ENCODE measurements at places on chromosomes 4 and X. TPM values are rescaled to one million over a fixed set of nuclear protein-coding genes. Genes with fewer than 3 reads are reported as not detected.
A peak's percentile ranks its signal among the peaks of the same experiment; 100 is the strongest.

GRCh38 chr4:2378401-2378800 is 40.0 kb downstream of the ZFYVE28 start:
- H3K4me1 ChIP-seq = no peaks in the 10 kb centered on the region
- no peak overlapping the region for H3K4me3 ChIP-seq
- peaks cover 8% of the 10 kb centered on the region for H3K36me3 ChIP-seq
- no peak overlapping the region for H3K27ac ChIP-seq
- peaks cover 60% of the 10 kb centered on the region for H3K27me3 ChIP-seq
- no peak for DNase-seq

DNA sequence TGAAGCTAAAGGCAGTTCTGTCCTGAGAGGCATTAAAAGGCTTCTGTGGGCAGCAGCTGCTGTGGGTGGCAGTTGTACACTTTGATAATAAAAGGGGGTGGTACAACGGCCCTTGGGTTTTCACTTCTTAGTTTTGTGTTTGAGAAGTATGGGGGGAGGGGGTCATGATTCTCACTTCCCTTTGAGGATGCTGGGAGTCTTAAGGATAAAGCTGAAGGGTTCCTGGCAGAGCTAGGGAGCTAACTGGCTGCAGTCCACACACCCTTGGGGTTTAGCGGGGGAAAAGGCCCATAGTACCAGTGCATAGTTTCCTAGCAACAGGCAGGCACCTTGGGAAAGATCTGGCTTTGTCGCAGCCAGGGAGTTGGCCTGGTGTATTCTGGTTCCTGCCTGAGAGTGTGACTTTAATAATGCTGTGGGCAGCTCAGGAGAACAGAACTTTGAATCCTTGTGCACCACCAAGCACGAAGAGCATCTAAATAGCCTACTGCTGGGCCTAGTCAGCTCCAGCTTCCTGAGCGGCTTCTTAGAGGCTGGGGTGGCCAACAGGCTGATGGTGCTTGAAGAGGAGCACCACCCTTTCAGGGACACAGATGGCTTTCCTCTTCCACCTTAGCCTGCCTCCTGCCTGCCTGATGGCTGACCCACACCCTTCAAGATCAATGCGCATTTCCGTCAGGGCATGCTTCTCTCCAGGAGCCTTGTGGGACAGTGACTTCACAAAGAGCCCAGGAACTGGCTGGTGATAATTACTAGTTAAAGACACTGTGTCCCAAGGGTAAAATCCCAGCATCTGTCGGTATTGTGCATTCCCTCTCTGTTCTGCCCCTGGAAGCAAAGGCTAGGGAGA is 12.5 kb downstream of the ZBTB33 start:
- no peak overlapping the region for H3K27ac ChIP-seq
- no peak for DNase-seq
- H3K4me1 ChIP-seq = no peaks in the 10 kb centered on the region
- H3K36me3 ChIP-seq = no peaks in the 10 kb centered on the region
- no peak overlapping the region for H3K4me3 ChIP-seq
- H3K27me3 ChIP-seq = no peaks in the 10 kb centered on the region

Gene C4orf51
- total RNA-seq = not detected

Gene GRK4
- 11.7 TPM for total RNA-seq

GRCh38 chr4:89994176-89994873 is 99.7 kb downstream of the MMRN1 start:
- H3K4me1 ChIP-seq = no peaks in the 10 kb centered on the region
- peaks cover 16% of the 10 kb centered on the region for H3K27me3 ChIP-seq
- H3K36me3 ChIP-seq = no peaks in the 10 kb centered on the region
- no peak overlapping the region for H3K27ac ChIP-seq

DNA sequence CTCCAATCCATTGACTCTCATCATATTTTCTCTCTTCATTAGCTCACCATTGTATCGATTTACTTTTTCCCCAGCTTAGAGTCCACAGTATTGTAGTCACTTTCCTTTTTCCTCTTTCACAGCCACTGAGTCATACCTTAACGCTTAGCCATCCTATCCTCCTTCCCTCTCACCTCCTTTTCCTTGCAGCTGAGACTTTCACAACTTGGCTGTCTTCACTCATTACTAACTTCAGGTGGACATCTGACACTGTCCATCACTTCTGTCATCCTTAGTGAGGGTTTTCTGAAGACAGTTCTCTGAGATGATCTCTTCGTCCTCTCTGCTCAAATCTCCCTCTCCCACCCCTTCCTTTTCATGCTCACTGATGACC is 70.5 kb upstream of the ESX1 start:
- H3K27ac ChIP-seq = no peak overlapping the region
- no peak for DNase-seq
- no peaks in the 10 kb centered on the region for H3K36me3 ChIP-seq
- no peaks in the 10 kb centered on the region for H3K4me1 ChIP-seq

- DNase-seq = no peak
- no peak overlapping the region for H3K4me3 ChIP-seq
- H3K4me1 ChIP-seq = peaks cover 15% of the 10 kb centered on the region
- H3K36me3 ChIP-seq = peaks cover 39% of the 10 kb centered on the region
- H3K27ac ChIP-seq = peak overlapping the region; percentile 43
Observed at GRCh38 chr4:102574317-102574716, 73.2 kb downstream of the NFKB1 start.

GRCh38 chr4:102988429-102989020 is 31.0 kb downstream of the SLC9B1 start:
- H3K27ac ChIP-seq = no peak overlapping the region
- H3K27me3 ChIP-seq = peaks cover 33% of the 10 kb centered on the region

- peaks cover 17% of the 10 kb centered on the region for H3K4me1 ChIP-seq
- H3K4me3 ChIP-seq = peak overlapping the region; percentile 83
- H3K36me3 ChIP-seq = no peaks in the 10 kb centered on the region
- peaks cover 68% of the 10 kb centered on the region for H3K27me3 ChIP-seq
- no peak for DNase-seq
- peak overlapping the region; percentile 29 for H3K27ac ChIP-seq
Observed at GRCh38 chr4:95549246-95550114, 707 bp upstream of the UNC5C start.

DNA sequence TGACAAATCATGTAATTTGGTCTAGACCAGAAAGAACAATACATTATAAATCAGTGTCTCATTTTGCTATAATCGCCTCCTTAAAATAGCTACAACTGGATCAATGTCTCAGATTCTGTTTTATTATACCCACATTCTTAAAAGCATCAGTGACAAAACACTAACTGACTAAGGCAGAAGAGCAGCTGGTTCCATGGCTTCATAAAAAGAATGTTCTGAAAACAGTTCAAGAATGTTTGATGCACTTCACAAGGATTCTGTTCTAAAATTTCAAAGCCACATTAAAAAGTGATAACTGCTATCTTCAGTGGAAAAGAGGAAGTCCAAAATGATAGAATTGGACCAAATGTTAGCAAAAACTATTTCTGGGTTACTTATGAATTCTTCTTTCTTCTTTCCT is 69.8 kb downstream of the COL25A1 start:
- no peaks in the 10 kb centered on the region for H3K27me3 ChIP-seq
- DNase-seq = no peak
- no peak overlapping the region for H3K27ac ChIP-seq
- H3K4me1 ChIP-seq = peaks cover 4% of the 10 kb centered on the region

Gene TLR1
- 0.42 TPM for total RNA-seq
